NCI-H1048 (cell line): ENCODE measurements at places on chromosomes 7 and 10.

DNA sequence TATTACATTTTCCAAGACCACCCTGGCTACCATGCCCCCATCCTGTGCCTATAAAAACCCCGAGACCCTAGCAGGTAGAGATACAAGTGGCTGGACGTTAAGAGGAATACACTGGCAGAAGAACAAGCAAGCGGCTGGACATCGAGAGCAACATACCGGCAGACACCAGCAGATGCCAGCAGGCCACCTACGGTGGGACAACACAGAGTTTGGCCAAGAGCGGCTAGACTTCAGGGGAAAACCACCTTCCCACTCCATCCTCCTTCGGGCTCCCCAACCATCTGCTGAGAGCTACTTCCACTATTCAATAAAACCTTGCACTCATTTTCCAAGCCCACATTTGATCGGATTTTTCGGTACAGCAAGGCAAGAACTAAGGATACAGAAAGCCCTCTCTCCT lies 70.3 kb downstream of the ORC5 start:
- no peak for DNase-seq

GRCh38 chr10:94122211-94122610 lies 128.5 kb downstream of the PLCE1 start:
- no peak for DNase-seq

- peak; percentile 66 for DNase-seq
Measured at GRCh38 chr7:155456738-155457543, 988 bp upstream of the EN2 start.

GRCh38 chr10:11143242-11143641 lies 125.6 kb downstream of the CELF2 start:
- DNase-seq = no peak

DNA sequence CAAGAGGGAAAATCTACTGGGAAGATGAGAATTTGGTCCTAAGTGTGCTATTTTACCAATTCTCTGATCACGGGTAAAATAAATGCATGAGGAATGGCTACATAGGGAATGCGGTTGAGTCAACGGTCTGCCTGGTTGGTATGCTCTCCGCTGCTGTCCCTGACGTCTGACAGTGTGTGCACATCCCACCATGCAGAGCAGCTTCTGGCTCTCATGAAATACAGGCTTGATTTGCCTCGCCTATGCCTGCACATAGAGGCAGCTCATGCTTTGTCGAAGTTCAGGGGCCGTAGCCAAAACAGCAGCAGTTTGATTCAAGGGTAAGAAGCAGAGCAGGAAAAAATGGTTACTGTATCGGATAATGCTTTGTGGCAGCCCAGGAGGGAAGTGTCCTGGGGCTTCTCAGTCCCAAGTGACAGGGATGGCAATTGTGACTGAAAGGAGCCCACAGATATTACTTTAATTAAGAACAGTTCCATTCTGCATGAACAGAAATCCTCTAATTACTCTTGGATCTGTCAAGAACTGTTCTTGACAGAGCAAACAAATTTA lies 268.4 kb upstream of the SLC26A5 start:
- no peak for DNase-seq

DNA sequence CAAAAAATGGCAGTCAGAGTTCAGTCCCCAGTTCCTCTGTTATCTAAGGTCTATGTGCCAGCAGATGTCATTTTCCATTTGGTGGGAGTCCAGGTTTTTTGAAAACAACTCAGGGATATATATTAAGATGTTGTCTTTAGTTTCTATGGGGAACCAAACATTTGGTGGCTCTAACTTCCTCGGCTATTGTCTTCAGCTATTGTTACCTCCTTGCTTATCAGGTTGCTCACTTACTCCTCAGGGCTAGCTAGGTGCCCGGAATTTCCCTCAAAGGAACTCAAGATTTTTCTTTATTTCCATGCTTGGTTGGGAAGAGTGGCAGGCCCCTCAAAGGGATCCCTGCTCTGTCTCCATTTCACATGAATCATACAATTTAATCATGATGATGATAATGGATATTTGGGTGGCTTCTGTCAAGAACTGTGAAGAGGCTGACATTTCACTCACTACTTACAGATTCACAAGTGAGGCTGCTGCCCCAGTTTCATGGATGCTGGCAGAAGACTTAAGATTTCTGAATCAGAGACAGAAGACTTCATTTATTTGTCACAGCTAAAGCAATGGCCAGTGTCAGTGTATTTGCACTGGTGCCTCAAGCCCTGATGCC lies 182.8 kb downstream of the PKD1L1 start:
- DNase-seq = no peak

DNA sequence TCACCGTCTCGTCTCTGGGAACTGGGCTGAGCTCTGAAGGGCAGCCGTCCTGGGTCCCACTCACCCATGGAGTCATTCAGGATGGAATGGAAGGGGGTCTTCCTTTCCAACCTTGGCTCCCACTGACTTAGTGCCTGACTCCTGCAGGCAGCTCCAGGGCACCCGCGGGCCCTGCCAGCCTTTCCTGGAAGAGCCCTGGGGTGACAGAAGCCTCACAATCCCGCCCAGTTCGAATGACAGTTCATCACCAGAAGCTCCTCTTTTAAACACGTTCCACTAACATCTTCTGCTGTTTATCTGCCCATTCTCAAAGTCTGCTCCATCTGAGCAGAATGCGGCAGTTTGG lies 110.6 kb downstream of the TNS3 start:
- DNase-seq = no peak

GRCh38 chr7:133827707-133828623 lies 299.2 kb upstream of the LRGUK start:
- DNase-seq = no peak

DNA sequence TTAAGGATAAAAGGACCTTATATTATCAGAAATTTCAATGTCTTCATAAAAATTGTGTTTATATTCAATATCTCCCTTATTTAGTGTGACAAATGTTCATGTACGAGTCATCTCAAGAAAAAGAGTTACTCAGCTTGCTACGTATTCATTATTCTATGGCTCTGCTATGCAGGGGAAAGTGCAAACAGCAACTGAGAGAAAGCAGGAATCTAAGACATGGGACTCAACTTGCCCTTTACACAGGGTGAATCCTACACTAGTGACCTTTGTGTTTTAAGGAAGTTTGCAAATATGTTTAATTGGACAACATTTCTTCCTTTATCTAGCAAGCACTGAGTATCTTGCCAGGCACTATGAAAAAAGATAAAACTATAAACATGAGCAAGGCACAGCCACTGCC lies 104.7 kb downstream of the NPSR1 start:
- DNase-seq = no peak

- DNase-seq = no peak
Measured at GRCh38 chr7:143396182-143396581, 12.5 kb downstream of the EPHA1 start.

- no peak for DNase-seq
Measured at GRCh38 chr10:22058201-22058600, 54.7 kb upstream of the DNAJC1 start.

DNA sequence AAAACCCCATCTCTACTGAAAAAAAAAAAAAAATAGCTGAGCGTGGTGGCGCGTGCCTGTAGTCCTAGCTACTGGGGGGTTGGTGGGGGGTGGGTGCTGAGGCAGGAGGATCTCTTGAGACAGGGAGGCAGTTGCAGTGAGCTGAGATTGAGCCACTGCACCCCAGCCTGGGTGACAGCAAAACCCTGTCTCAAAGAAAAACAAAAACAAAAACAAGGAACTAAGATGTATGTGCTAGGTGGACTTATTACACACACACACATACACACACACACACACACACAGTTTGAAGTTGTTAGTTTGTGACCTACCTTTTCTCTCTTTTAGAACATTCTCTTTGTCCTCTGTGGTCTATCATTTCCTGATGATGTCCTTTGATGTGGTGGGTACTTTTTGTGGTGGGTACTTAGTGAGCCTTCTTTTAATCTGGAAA lies 53.5 kb downstream of the EXOC6 start:
- no peak for DNase-seq

- DNase-seq = no peak
Measured at GRCh38 chr10:16779384-16779915, 37.8 kb downstream of the RSU1 start.

DNA sequence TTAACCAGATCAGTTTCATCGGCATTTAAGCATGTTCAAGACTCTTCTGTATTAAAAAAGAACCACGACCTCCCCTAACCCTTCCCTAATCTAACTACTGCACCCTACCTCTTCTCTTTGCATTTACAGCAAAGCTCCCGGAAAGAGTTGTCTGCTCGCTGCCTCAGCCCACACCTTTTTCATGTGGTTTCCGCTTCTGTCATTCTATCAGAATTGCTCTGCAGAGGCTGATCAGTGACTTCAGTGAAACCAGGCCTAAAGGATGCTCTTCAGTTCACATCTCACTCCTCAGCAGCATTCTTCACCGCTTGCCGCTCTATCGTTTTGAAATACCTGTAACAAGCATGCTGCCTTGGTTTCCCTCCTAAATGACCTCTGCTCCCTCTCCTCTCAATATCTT lies 160.9 kb downstream of the SDK1 start:
- no peak for DNase-seq
